Epithelial cell of proximal tubule (primary cell): ENCODE measurements at places on chromosomes 5 and 9. TPM values are rescaled to one million over a fixed set of nuclear protein-coding genes. Genes with fewer than 3 reads are reported as not detected.

OBP2B gene
- total RNA-seq = not detected in 2 replicates

DOK3 gene
- total RNA-seq = 0.36 and 1.5 TPM in 2 replicates

GAS1 gene
- total RNA-seq = 1.7 and 3.3 TPM in 2 replicates

PCDHGA6 gene
- 0.35 and 0.36 TPM in 2 replicates for total RNA-seq

TCERG1 gene
- 43.7 and 60.0 TPM in 2 replicates for total RNA-seq

THBS4 gene
- 0.29 and 1.3 TPM in 2 replicates for total RNA-seq

CTXN3 gene
- not detected in 2 replicates for total RNA-seq

RORB gene
- not detected in 2 replicates for total RNA-seq

ATOSB gene
- 14.0 and 27.7 TPM in 2 replicates for total RNA-seq

FYB1 gene
- total RNA-seq = not detected in 2 replicates

PHYKPL gene
- 14.9 and 17.0 TPM in 2 replicates for total RNA-seq

OR1N2 gene
- total RNA-seq = not detected in 2 replicates

MTRR gene
- 20.0 and 39.9 TPM in 2 replicates for total RNA-seq

FBP1 gene
- 1.6 and 2.9 TPM in 2 replicates for total RNA-seq

ZNF883 gene
- 3.4 and 5.3 TPM in 2 replicates for total RNA-seq

BRIX1 gene
- 41.5 and 66.9 TPM in 2 replicates for total RNA-seq
